ENCODE measurements at places on chromosomes 4 and X.

- no peak for DNase-seq
- H3K36me3 ChIP-seq = peaks cover 32% of the 10 kb centered on the region
- peaks cover 71% of the 10 kb centered on the region for H3K4me1 ChIP-seq
- H3K27ac ChIP-seq = peak overlapping the region; percentile 82
- no peaks in the 10 kb centered on the region for H3K27me3 ChIP-seq
- H3K4me3 ChIP-seq = peak overlapping the region; percentile 48
Observed at GRCh38 chr4:98485816-98486345, 172.5 kb downstream of the TSPAN5 start.

DNA sequence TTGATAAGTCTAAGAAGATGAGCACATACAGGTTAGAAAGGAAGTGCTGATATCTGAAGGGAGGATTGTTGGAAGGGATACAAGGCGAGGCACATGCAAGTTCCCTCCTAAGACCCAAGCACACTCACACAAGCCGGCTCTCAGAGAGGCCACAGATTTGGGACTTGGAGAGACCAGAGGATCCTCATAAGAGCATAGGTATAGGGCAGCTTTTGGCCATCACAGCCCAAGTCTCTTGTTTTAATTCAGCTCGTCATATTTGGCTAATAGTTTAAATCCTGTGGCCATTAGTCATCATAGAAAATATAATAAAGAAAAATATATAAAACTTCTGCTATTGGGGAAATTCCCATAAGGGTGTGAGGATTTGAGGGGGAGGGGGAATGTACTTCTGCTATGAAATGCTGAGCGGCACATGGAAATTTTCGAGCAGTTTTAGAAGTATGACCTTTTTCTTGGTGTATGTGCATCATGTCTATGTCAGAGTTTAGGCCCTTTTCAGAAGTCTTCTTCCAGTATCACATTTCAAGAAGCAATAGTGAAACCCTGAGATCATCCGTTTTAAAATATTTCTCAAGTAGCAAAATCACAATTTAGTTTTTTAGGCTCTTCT lies 97.7 kb downstream of the NFKB1 start:
- H3K4me1 ChIP-seq = peaks cover 80% of the 10 kb centered on the region
- H3K4me3 ChIP-seq = peak overlapping the region; percentile 37
- DNase-seq = no peak
- no peaks in the 10 kb centered on the region for H3K27me3 ChIP-seq
- H3K36me3 ChIP-seq = peaks cover 75% of the 10 kb centered on the region
- peak overlapping the region; percentile 89 for H3K27ac ChIP-seq

DNA sequence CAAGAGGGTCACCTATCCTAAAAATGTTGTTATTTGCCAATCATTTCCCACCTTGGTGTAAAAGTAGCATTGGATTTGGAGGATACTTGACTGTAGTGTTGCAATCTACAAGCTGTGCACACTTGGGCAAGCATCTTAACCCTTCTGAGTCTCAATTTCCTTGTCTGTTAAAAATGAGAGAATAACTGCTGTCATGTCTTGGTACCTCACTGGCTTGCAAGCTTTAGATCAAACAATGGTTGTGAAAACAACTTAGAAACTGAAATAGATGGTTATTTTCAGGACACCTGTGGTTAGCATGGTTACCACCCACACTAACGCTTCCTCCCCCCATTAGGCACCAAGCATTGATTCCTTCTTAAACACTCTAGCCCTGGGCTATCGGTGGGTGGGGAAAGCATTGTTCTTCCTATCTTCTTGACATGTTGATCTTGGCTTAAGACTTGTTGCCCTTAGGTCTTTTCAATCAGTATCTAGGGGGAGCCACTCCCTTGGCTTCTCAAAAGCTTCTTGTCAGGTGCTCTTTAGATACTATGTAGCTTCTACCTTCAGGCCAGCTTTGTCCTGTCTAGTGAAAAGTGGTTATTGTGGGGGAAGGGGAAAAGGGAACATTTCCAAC lies 10.6 kb upstream of the AMOT start:
- no peaks in the 10 kb centered on the region for H3K27me3 ChIP-seq
- H3K4me3 ChIP-seq = peak overlapping the region; percentile 33
- no peak for DNase-seq
- no peaks in the 10 kb centered on the region for H3K36me3 ChIP-seq

DNA sequence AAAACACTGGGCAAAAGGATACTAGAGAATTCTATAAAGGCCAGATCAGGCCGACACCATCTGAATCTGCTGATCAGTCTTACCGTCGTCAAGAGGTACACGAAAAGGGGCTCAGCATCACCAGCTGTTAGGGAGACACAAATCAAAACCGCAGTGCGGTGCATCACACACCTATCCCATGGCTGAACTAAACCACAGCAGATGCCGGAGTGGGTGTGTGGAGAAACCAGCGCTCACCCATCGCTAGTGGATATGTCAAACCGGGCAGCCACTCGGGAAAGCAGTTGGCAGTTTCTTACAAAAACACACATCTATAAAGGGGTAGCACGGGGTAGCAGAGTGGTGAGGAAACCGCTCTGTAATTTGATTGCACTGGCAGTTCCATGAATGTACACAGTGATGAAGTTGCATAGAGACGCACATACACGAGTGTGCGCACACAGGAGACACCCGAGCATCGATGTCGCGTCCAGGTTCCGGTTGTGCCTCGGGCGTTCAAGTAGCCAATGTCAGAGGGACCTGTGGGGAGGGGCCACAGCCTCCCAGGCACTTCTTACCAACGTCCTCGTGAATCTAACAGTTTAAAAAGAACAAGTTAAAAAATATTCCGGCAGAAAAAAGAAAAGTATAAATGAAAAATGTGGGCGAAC lies 23.1 kb upstream of the CCNQ start:
- no peak overlapping the region for H3K27ac ChIP-seq
- peaks cover 4% of the 10 kb centered on the region for H3K27me3 ChIP-seq
- no peaks in the 10 kb centered on the region for H3K36me3 ChIP-seq
- H3K4me3 ChIP-seq = no peak overlapping the region

- no peak overlapping the region for H3K27ac ChIP-seq
- no peaks in the 10 kb centered on the region for H3K27me3 ChIP-seq
Observed at GRCh38 chrX:11789809-11790208, 31.8 kb downstream of the MSL3 start.

GRCh38 chr4:185395238-185395955 lies at the start of gene LRP2BP:
Gene LRP2BP (minus strand): TSS chr4:185395924. CDS start chr4:185378186, 17,738 bp downstream.
- H3K27me3 ChIP-seq = peaks cover 2% of the 10 kb centered on the region
- DNase-seq = no peak

DNA sequence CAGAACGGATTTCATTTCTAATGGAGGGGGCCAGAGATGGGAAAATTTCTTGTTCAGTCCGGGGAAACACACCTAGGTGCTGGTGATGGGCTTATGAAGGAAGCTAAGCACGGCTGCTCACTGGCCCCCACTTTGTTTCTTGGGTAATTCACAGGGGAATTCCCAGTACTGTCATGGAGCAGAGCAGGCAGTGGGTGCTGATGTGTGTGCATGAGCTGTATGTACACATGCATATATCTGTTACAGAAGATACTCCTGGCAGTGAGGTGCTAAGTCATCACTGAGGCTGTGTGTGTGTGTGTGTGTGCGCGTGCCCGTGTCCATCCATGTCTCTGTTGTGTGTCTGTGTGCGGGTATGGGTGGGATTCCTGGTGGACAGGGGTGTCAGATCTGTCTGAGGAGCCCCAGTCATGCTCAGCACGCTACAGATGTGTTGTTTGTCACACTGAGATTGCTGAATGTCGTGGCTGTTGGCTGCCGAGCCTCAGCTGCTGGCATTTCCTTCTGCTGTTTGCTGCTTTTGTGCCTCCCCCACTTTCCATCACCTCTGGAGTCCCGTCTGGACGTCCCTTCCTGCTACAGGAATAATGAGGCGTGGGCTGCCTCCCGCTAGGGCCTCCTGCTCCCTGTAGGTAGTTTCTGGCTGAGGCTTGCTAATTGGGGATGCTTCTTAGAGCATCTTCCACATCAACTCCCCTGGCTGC lies 53.3 kb downstream of the JADE1 start:
- H3K36me3 ChIP-seq = peaks cover 54% of the 10 kb centered on the region
- peak overlapping the region; percentile 87 for H3K27ac ChIP-seq
- no peaks in the 10 kb centered on the region for H3K27me3 ChIP-seq
- DNase-seq = peak; percentile 35

GRCh38 chr4:128371876-128372275 lies 84.3 kb upstream of the PGRMC2 start:
- H3K27ac ChIP-seq = no peak overlapping the region
- no peak overlapping the region for H3K4me3 ChIP-seq
- no peaks in the 10 kb centered on the region for H3K4me1 ChIP-seq

GRCh38 chr4:97867557-97868091 lies 275.7 kb downstream of the STPG2 start:
- H3K36me3 ChIP-seq = no peaks in the 10 kb centered on the region
- H3K4me3 ChIP-seq = no peak overlapping the region
- H3K27me3 ChIP-seq = no peaks in the 10 kb centered on the region
- H3K4me1 ChIP-seq = no peaks in the 10 kb centered on the region
- no peak overlapping the region for H3K27ac ChIP-seq

- DNase-seq = no peak
- H3K27ac ChIP-seq = no peak overlapping the region
- H3K4me1 ChIP-seq = no peaks in the 10 kb centered on the region
- H3K4me3 ChIP-seq = no peak overlapping the region
- H3K27me3 ChIP-seq = peaks cover 2% of the 10 kb centered on the region
Observed at GRCh38 chr4:88752076-88752463, 54.4 kb upstream of the NAP1L5 start.

DNA sequence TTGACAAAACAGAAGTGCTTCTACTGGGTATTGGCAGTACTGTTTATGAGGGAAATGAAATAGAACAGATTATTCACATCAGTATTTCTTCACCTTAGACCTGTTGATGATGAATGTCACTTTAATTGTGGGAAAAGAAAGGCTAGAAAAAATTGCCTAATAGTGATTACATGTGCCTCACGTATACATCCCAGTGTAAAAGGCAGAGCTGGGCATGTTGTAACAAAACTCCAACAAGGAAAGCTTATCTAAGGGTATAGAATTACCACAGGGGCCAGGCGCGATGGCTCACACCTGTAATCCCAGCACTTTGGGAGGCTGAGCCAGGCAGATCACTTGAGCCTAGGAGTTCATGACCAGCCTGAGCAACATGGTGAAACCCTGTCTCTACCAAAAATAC lies 4.2 kb downstream of the PGM2 start:
- H3K27me3 ChIP-seq = no peaks in the 10 kb centered on the region
- no peak overlapping the region for H3K27ac ChIP-seq
- peaks cover 29% of the 10 kb centered on the region for H3K4me1 ChIP-seq
- H3K4me3 ChIP-seq = no peak overlapping the region
- H3K36me3 ChIP-seq = peaks cover 43% of the 10 kb centered on the region

DNA sequence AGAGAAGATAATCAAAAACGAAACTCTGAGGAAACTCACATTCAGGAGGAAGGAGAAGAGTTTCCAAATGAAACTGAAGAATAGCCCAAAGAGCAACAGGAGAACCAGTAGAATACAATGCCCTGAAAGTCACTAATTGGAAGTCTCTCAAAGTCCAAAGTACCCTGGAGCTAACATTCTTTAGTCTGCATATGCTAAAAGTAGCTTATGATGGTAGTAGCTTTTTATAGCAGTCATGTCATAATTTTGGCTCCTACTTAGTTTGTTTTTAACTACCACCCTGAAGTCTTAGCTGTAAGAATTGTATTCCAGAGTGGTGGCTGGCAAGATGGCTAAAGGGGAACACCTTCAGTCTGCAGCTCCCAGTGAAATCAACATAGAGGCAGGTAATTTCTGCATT lies 100.3 kb upstream of the FGF16 start:
- H3K27me3 ChIP-seq = no peaks in the 10 kb centered on the region
- no peaks in the 10 kb centered on the region for H3K36me3 ChIP-seq
- no peak for DNase-seq
- H3K27ac ChIP-seq = no peak overlapping the region
- H3K4me3 ChIP-seq = no peak overlapping the region

GRCh38 chrX:36160081-36160480 lies 240.5 kb downstream of the CFAP47 start:
- H3K27me3 ChIP-seq = no peaks in the 10 kb centered on the region
- no peak for DNase-seq
- H3K4me1 ChIP-seq = no peaks in the 10 kb centered on the region
- no peaks in the 10 kb centered on the region for H3K36me3 ChIP-seq
- H3K4me3 ChIP-seq = no peak overlapping the region

- H3K4me1 ChIP-seq = peaks cover 64% of the 10 kb centered on the region
- DNase-seq = no peak
- H3K27me3 ChIP-seq = no peaks in the 10 kb centered on the region
Observed at GRCh38 chrX:1472975-1473374, 20.3 kb upstream of the ASMTL start.
